NT2/D1 (cell line): ENCODE measurements at places on chromosomes 7 and 10.
A peak's percentile ranks its signal among the peaks of the same experiment; 100 is the strongest.

DNA sequence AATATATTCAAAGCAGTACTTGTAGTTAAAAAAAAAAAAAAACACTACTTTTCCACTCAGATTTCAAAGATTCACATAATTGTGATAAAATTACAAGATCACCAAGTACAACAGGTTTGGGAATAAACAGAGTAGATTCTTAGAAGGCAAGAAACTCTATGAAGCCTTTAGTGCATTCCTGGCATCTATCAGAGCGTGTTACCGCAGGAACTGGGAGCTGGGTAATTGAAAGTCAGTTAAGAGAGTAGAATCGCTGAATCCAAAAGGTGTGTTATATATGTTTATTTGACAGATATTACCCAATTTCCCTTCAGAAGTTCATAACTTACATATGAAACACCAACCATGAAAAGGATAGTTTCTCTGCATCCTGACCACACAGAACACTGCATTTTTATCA, 159.2 kb upstream of the PLXNA4 start:
- DNase-seq, result no peak

DNA sequence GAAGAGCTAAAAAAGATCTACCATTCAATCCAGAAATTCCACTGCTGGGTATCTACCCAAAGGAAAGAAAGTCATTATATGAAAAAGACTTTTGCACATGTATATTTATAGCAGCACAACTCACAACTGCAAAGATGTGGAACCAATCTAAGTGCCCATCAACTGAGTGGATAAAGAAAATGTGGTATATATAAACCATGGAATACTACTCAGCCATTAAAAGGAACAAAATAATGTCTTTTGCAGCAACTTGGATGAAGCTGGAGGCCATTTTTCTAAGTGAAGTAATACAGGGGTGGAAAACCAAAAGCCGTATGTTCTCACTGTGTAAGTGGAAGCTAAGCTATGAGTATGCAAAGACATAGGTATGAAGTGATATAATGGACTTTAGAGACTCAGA, 3.0 kb downstream of the ANXA7 start:
- DNase-seq, result no peak

DNA sequence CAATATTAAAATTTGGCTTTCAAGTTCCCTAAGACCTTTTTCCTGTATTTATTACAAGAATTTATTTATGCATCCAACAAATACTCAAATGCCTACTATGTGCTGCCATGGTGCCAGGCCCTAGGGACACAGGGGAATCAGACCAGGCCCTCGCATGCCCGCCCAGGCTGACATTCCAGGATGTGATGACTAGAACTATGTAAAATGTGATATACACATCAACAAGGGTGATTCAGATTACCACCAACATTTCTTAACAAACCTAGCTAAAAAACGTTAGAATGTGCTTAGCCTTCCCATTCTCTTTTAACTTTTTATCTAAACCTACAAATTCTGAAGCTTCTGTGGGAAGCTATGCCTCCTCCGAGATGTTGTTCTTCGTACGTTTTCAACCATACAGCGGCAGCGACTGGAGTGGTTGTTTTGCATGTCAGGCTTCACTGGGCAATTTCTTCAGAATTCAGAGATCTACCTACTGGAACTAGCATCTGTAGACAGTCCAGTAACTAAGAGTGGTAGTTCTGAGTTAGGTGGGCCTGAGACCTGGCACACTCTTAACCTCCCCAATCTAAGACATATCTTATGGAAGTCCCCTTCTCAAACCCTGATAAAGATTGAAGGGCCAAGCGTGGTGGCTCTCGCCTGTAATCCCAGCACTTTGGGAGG, 22.1 kb downstream of the GNA12 start:
- no peak for DNase-seq

GRCh38 chr10:131238669-131239280, 72.7 kb downstream of the TCERG1L start:
- DNase-seq, result no peak

GRCh38 chr10:28942012-28942411, 264.7 kb downstream of the BAMBI start:
- DNase-seq, result no peak

DNA sequence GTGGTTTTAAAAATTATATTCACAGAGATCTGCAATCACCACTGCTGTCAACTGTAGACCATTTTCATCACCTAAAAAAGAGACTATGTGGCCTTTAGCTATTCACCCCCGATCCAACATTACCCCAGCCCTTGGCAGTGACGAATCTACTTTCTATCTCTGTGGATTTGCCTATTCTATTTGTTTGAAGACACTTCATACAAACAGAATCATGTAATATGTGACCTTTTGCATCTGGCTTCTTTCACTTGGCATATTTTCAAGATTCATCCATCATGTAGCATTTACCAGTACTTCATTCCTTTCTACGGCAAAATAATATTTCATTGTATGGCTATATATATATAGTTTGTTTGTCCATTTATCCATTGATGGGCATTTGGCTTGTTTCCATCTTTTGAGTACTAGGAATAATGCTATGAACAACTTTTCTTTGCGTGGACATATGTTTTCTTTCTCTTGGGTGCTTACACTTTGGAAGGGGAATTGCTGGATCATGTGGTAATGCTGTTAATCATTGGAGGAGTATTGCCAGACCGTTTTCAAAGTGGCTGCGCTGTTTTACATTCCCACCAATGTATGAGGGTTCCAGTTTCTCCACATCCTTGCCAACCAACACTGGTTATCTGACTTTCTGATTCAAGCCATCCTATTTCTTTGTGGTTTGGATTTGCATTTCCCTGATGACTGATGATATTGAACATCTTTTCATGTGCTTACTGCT, 22.3 kb downstream of the ADAMTS14 start:
- no peak for DNase-seq

DNA sequence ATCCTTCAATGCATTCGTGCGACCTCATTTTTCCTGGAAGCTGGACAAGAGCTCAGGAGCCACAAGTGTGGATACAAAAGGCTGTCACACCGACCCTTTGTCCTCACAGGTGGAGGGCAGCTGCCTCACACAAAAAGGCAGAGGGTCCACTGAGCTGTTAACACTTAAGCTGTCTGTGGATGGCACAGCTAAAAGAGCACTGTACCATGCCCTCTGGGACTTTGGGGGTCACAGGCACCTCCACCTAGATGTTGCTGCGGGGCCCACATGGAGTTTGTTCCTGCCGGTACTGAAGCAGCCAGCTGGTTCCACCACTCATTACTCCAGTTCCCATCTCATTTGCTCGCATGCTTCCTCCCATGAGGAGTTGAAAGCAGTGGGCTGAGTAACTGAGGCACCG, 57.0 kb downstream of the STRA8 start:
- DNase-seq, result no peak

DNA sequence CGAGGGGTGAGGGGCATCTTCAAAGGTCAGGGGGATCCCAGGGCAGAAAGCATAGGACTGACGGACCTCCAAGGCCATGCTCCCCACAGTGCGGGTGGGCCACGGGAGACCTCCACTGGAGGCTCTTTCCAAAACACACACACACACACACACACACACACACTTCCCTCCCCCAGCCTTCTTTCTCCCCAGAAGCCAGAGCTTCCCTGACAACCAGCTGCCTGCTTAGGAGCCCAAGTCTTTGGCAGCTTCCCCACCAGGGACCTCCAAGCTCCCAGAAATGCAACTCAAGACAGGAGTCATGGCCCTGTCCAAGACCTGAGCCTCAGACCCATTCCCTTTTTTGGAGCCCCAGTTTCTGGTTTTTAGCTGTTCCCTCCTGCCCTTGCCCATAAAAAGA, 710 bp upstream of the C10orf105 start:
- DNase-seq, result no peak

- DNase-seq, result peak; percentile 46
Observed at GRCh38 chr10:36647540-36647939, 477.9 kb upstream of the ANKRD30A start.

GRCh38 chr10:34200355-34200901, 614.7 kb downstream of the PARD3 start:
- no peak for DNase-seq

DNA sequence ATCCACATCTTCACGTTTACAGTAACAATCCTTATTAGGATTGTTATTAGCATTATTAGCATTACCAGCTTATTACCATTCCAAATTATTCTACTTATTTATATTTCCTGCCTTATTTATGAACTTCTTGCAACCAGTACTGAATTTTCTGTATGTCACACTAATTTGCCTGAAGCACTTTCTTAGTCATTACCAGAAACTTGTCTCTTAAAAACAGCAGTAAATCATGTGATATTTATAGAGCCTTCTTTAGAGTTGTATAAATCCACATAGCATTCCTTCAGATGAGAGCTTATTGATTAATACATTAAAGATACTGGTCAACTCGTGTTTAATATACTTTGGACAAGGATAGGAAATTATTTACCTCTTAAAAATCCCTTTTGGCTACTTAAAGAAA, 618.6 kb downstream of the SUGCT start:
- DNase-seq, result no peak

- DNase-seq, result no peak
Observed at GRCh38 chr10:70590655-70591416, 11.7 kb downstream of the PRF1 start.

GRCh38 chr7:154781369-154782303, 221.3 kb downstream of the PAXIP1 start:
- no peak for DNase-seq
